HEK293T (cell line): ENCODE measurements at places on chromosomes 3 and 15.

- no peak for DNase-seq
Measured at GRCh38 chr3:169748670-169749069, 16.2 kb downstream of the TERC start.

GRCh38 chr15:32669896-32670611 lies 28.5 kb downstream of the SCG5 start:
- no peak for DNase-seq

GRCh38 chr3:126680667-126681055 lies 23.4 kb upstream of the CHCHD6 start:
- no peak for DNase-seq

DNA sequence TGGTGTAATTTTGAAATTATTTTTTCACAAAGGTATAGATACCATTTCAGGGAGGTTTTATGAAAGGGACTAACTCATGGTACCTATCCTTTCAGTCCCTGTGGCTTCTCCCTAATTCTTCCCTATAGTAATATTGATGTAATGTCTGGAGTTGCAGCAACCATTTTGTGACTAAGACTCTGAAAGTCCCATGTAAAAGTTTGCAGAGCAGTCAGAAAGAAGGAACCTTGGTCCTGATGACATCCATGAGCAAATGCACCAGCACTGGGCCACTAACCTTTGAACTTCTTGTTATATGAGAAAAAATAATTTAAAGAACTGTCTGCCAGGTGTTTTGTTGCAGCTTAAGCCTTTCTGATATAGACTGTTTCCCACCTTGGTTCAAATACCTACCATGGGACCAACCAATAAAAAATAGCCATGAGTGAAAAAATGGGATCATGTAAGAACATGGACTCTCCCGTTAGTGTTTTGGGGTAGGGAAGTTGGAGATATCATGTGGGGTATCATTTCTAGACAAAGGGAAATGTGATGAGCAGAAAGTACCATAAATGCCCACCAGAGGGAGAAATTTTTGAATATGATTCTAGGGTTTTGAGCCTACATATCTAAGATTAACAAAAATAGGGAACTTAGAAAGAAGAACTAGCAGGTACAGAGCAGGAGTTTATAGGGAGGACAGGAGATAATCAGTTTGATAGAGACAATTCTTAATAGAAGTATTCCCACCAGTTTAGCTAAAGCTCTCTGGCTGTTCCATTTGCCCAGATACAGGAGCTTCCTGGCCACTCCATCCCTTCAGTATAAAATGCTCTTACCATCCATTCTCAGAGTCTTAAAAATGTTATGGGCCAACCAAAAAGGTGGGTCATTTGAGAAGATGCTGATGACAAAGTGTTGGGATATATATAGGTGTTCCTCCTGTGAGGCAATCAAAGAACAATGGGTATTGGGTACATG lies 3.4 kb upstream of the CPOX start:
- DNase-seq, result no peak

GRCh38 chr3:33637482-33637881 lies 80.6 kb downstream of the CLASP2 start:
- DNase-seq, result no peak

DNA sequence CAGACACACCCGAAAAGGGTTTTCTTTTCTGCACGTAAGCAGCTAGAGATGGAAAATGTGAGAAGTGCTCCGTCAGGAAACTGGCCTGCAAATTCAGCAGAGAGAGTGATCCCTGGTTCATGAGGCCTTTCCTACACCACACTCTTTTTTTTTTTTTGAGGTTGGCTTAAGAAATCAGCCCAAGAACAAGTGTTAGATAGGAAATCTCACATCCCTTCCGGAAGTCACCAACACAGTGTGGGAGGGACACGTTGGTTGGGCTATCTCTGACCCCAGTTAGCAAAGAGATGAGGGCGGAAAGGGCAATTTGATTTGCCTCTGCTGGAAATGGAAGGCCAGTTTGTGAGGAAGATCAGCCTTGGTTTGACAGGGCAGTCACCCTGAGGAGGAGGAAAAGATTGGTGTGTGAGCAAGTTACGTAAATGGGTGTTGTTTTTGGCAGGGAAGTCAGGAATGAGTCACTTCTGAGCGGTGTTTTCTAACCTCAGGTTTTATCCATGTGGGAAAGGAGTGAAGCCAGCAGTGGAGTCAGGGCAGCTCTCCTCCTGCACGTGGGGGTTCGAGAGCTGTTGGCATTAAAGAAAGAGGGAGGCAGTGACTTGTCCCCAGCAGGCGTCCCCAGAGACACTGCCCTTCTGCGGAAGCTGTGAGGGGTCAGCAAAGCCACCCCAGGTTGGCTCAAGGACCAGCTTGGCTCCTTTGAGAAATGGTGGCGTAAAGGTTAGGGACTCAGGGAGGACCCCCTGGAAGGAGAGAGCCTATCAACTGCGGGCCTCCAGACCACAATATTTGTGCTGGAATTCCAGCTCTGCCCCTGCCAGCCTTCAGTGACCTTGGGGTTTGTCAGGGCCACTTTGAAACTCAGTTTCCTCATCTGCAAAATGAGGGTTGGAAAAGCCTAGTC lies 237.6 kb upstream of the BHLHE40 start:
- peak; percentile 28 for DNase-seq

GRCh38 chr3:132519914-132520313 lies 77.2 kb upstream of the ACKR4 start:
- DNase-seq, result no peak

- DNase-seq, result no peak
Measured at GRCh38 chr3:171778493-171778892, 31.8 kb downstream of the PLD1 start.

DNA sequence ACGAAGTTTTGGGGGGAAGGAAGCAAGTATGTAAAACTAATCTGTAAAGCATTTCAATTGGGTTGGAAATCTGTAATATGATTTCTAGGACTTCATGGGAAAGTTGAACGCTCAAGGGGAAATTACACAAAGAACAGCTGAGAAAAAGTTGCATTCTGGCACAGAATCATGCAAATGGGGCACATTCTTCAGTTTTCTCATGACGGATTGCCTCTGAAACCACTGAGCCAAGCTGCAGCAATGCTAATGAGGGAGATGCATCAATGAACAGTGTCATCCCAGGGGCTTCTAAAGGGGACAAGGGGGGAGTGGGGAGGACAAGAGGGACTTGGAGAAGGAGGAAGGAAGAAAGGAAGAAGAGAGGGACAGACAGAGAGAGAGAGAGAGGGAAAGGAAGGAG lies 291.4 kb upstream of the ATP11B start:
- DNase-seq, result no peak

DNA sequence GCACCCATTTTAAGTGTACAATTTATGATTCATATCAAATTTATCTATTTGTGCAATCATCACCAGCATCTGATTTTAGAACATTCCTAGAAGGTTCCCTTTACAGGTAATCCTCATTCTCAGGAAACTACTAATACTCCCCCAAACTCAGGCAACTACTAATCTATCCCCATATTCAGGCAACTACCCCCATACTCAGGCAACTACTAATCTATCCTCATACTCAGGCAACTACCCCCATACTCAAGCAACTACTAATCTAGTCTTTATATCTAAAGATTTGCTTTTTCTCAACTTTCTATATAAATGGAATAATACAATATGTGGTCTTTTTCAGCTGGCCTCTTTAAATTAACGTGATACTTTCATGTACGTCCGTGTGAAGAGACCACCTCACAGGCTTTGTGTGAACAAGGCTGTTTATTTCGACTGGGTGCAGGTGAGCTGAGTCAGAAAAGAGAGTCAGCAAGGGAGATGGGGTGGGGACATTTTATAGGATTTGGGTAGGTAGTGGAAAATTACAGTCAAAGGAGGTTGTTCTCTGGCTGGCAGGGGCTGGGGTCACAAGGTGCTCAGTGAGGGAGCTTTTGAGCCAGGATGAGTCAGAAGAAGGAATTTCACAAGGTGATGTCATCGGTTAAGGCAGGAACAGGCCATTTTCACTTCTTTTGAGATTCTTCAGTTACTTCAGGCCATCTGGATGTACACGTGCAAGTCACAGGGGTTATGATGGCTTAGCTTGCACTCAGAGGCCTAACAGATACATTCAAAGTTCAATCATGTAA lies 1444.5 kb upstream of the CADM2 start:
- DNase-seq, result no peak
